ENCODE measurements at places on chromosomes 7 and 10. TPM values are rescaled to one million over a fixed set of nuclear protein-coding genes. Genes with fewer than 3 reads are reported as not detected.
A peak's percentile ranks its signal among the peaks of the same experiment; 100 is the strongest.

DNA sequence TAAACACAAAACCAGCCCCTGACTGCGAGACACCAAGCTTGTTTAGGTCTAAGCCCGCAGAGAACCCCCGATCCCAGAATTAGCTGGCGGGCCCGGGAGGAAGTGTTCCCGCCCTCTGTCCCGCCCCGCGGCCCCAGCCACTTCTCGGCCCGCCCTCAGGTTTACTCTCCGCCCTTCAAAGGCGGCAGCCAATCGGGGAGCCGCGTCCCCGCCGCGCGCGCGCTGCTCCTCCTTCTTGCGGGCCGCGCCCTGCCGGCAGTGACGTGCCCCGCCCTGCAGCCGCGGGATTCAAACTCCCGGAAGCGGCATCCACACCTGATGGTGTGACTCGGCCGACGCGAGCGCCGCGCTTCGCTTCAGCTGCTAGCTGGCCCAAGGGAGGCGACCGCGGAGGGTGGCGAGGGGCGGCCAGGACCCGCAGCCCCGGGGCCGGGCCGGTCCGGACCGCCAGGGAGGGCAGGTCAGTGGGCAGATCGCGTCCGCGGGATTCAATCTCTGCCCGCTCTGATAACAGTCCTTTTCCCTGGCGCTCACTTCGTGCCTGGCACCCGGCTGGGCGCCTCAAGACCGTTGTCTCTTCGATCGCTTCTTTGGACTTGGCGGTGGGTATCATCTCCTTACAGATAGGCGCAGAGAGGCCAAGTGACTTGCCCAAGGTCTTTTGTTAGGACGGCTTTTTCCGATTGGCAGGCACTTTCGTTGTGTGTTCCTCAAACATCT, at the start of gene CEP55:
TSS of gene CEP55 (plus strand) at position 291 of the 720 bp plus-strand sequence. CDS start 3,440 bp downstream, outside the sequence.
- peaks cover 7% of the 10 kb centered on the region for H3K4me1 ChIP-seq
- no peaks in the 10 kb centered on the region for H3K36me3 ChIP-seq
- peak; percentile 79 for DNase-seq
- H3K27ac ChIP-seq, result peak within 1 kb of the TSS; percentile 77

GRCh38 chr10:47087667-47088066, 176.4 kb downstream of the PTPN20 start:
- no peak overlapping the region for H3K27ac ChIP-seq
- H3K4me1 ChIP-seq, result no peaks in the 10 kb centered on the region
- H3K4me3 ChIP-seq, result no peak overlapping the region
- DNase-seq, result no peak

DNA sequence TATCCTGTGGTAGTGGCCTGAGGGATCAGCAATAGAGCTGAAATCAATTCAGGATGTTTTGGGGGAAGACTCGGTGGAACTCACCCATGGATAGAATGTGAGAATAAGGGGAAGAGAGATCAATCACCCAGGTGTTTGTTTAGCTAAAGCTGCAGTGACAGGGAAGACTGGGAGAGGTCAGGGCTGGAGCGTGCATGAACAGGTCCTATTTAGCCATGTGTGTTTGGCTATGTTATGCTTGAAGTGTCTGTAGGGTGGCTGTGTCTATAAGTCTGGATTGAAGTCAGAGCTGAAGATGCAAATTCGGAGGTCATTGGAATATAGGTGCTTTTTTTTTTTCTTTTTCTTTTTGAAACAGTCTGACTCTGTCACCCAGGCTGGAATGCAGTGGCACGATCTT, 4.6 kb downstream of the ATP6V1F start:
- peaks cover 13% of the 10 kb centered on the region for H3K4me1 ChIP-seq
- no peak overlapping the region for H3K4me3 ChIP-seq
- H3K27me3 ChIP-seq, result peaks cover 3% of the 10 kb centered on the region
- no peak for DNase-seq
- no peaks in the 10 kb centered on the region for H3K36me3 ChIP-seq
- no peak overlapping the region for H3K27ac ChIP-seq

- H3K27ac ChIP-seq, result no peak overlapping the region
- H3K4me3 ChIP-seq, result no peak overlapping the region
- no peaks in the 10 kb centered on the region for H3K4me1 ChIP-seq
- DNase-seq, result no peak
- H3K27me3 ChIP-seq, result no peaks in the 10 kb centered on the region
- H3K36me3 ChIP-seq, result peaks cover 17% of the 10 kb centered on the region
Observed at GRCh38 chr7:100111156-100111555, 8.0 kb downstream of the TAF6 start.

GRCh38 chr10:85741626-85742300, 624.8 kb downstream of the GRID1 start:
- H3K36me3 ChIP-seq, result no peaks in the 10 kb centered on the region
- no peak overlapping the region for H3K4me3 ChIP-seq
- no peak for DNase-seq
- H3K4me1 ChIP-seq, result no peaks in the 10 kb centered on the region

Gene OR2A5
- not detected for total RNA-seq

GRCh38 chr10:80540618-80540980, 2.9 kb downstream of the SH2D4B start:
- H3K27me3 ChIP-seq, result no peaks in the 10 kb centered on the region
- H3K4me3 ChIP-seq, result no peak overlapping the region
- peaks cover 7% of the 10 kb centered on the region for H3K4me1 ChIP-seq
- DNase-seq, result no peak
- H3K36me3 ChIP-seq, result no peaks in the 10 kb centered on the region
- no peak overlapping the region for H3K27ac ChIP-seq

DNA sequence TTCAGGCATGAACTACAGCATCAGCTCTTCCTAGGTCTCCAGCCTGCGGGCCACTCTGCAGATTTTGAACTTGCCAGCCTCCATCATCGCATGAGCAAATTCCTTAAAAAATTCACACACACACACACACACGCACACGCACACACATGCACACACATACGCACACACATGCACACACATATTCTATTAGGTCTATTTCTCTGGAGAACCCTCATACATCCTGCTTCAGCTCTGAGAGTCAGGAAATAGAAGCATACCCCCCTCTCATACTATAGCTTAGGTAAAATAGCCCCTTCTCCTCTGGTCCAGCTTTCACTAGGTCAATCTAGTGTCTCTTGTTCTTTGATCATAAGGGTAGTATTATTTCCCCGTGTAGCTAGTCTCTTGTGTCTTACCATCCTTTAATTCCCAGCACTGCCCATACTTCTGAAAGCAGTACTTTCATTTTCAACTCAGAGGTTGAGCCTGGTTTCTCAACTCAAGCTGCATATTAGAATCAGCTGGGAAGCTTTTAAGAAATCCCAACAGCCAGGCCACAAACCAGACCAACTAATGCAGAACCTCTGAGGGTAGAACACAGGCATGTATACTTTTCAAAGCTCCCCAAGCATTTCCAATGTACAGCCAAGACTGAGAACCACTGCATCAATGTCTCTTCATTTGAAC, 30.9 kb upstream of the ITGB8 start:
- H3K4me3 ChIP-seq, result no peak overlapping the region
- H3K4me1 ChIP-seq, result peaks cover 5% of the 10 kb centered on the region
- DNase-seq, result peak; percentile 37
- H3K27me3 ChIP-seq, result no peaks in the 10 kb centered on the region
- H3K27ac ChIP-seq, result no peak overlapping the region

Gene MBL2
- not detected for total RNA-seq

GRCh38 chr7:137948845-137949330, 53.0 kb downstream of the CREB3L2 start:
- DNase-seq, result no peak
- H3K27ac ChIP-seq, result no peak overlapping the region
- no peak overlapping the region for H3K4me3 ChIP-seq
- H3K27me3 ChIP-seq, result no peaks in the 10 kb centered on the region
- peaks cover 23% of the 10 kb centered on the region for H3K4me1 ChIP-seq

Data from astrocyte (in vitro differentiated cells and primary cell).